ENCODE measurements at places on chromosomes 5 and 9.

- no peak for DNase-seq
These were observed 36.5 kb downstream of the PLEKHG4B start for GRCh38 chr5:128446-128845.

- no peak for DNase-seq
These were observed 526.0 kb upstream of the TRPC7 start for GRCh38 chr5:136891175-136891972.

DNA sequence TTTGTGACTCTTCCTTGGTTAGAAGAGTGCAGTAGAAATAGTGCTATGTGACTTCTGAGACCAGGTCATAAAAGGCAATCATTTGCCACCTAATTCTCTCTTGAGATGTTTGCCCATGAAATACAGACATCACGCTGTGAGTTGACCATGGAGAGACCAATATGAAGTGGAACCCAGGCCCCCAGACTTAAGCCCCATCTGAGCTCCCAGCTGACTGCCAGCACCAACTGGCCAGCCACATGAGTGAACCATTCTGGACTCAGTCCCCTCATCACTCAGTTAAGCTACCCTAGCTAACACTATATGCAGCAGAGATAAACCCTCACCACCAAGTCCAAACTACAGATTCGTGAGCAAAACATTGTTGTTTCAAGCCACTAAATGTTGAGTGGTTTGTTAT is 60.7 kb upstream of the NIPBL start:
- no peak for DNase-seq

- no peak for DNase-seq
These were observed 543.1 kb downstream of the KIF4B start for GRCh38 chr5:155556700-155557099.

DNA sequence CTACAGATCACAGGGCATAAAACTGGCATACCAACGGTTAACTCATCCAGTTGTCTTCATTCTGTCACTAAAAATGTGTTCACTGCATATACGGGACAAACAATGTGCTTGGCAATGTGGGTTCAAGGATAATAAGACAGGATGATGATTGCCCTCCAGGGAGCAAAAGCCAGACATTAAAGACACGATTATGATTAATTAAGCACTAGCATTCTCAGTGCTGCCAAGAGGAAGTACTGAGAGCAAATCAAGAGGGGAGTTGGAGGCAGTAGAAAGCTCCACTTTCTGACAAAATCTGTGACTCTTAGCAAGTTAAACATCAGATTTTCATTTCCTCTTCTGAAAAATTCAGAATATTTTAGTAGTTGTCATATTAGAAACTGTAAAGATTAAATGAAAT is 9.0 kb upstream of the IFNA8 start:
- DNase-seq: no peak

GRCh38 chr5:52469835-52470234 is 317.9 kb upstream of the ITGA1 start:
- DNase-seq: no peak

- no peak for DNase-seq
These were observed 3.5 kb downstream of the SOWAHA start for GRCh38 chr5:132816554-132816953.

DNA sequence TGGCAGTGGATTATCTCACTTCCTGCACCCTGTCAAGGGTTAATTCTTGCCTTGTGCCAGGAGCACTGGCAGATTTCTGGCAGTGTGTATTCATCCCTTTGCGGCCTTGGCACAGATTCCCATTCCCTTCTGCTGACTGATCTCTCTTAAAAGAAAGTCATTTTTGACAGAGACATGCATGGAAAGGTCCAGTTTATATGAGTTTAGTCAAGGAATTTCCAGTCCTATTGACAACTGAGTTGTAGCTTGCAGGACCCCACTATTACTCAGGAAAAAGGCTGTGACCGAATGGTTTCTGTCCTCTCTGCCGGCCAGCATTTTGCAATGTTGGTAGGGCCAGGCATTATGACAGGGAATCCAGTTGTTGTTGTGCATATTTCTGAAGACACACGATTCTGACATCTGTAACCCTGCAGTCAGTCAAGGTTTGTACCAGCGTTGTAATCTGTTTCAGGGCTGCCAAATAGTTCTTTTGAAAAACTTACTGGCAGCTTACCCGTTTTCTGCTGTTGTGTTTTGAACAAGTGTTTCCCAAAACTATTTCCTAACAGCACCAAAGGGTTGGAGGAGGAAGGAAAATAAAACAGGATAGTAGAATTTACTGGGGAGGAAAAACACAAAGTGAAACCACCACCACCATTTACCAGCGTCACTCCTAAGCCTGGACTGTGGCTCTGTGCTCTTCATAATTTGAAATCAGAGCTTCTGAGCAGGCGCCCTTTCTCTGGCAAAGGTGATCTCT is 243.4 kb upstream of the KLF4 start:
- DNase-seq: no peak

- no peak for DNase-seq
These were observed 55.7 kb downstream of the GLIS3 start for GRCh38 chr9:4243877-4244812.

- DNase-seq: no peak
These were observed 17.5 kb upstream of the JAK2 start for GRCh38 chr9:4967523-4967922.

- no peak for DNase-seq
These were observed 128.3 kb upstream of the HAPLN1 start for GRCh38 chr5:83848941-83849340.

DNA sequence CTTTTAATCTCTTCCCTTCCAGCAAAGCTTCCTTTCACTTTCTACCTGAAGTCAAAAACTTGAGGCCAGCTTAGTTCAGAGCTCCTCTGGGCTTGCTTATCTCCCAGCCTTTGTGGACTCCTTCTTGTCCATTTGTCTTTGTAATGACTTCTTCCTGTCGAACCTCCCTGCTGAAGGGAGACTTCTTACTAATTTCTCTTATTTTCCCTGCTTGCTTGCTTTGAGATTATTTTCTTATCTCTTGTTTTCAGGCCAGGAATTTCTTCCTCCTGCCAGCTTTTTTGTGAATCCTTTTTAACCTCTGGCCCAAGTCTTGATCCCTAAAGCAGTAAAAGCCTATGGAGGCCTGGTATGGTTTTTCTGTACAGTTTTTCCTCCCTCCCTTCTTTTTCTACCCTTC is 46.8 kb upstream of the DHFR start:
- DNase-seq: no peak

GRCh38 chr5:112579599-112580170 is 158.0 kb upstream of the APC start:
- DNase-seq: no peak

DNA sequence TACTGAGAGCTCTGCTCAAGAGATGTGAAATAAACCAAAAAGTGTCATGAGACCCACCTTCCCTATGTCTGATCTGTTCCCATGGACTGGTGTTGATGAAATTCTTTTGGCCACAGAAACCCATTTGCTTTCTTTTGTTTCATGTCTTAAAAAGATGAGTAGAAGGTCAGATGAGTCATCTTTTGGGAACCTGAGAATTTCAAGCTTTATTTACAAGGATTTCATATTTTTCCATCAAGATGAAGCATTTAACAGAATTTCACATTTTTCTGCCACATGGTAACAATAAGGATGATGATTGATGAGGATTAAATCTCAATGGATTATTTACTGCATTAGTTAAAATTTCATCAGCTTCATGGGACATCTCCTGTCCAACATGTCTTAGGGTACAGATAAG is 337.8 kb downstream of the DEPDC1B start:
- no peak for DNase-seq

GRCh38 chr5:96064877-96065276 is 103.2 kb upstream of the ELL2 start:
- no peak for DNase-seq

DNA sequence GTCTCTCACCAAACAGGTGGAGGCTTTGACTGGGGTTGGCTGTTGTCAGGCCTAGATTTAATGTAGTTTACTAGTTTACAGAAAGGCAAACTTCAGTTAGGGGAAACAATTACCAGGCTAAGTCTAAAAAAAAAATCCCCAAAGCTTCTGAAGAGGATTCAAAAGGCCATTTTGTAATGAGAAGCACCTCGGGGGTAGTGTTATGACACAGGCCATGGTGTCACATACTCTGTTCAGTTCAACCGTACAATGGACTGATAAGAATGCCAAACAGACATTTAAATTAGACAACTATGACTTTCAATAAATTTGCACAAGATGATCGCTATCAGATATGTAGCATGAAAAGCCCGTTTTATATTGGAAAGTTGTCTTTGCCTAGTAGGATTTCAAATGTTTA is 120.1 kb upstream of the PCA3 start:
- no peak for DNase-seq

- no peak for DNase-seq
These were observed 159.2 kb downstream of the ARRDC3 start for GRCh38 chr5:91223886-91224285.

Measured in activated CD4-positive, alpha-beta T cell treated with anti-CD3 and anti-CD28 coated beads for 4 hours (primary cell).